ENCODE measurements at places on chromosomes 16 and 17.
A peak's percentile ranks its signal among the peaks of the same experiment; 100 is the strongest.

DNA sequence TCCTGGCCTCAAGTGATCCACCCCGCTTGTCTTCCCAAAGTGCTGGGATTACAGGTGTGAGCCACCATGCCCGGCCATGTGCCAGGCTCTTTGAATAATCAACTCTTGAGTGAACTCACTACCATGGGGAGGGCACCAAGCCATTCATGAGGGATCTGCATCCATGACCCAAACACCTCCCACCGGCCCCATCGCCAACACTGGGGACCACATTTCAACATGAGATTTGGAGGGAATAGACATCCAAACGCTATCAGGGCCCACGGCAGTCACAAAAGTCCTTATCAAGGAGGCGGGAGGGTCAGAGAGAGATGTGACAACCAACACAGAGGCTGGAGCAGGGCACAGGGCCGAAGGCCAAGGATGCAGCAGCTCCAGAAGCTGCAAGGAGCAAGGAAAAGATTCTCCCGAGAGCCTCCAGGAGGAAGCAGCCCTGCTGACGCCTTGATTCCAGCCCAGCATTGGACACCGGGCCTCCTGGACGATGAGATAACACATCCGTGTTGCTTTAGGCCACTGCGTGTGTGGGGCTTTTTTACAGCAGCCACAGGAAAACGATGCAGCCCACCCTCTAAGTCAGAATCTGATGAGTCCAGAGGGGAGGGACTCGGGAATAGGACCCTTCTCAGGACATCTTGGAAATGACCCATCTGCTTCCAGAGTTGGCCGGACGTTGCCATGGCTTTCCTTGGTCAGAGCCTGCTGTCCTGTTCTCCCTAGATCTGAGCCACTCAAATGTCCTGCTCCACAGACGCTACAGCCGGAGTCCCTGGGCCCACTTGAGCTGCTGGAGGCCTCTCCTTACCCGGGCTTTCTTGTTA lies 47.3 kb upstream of the CMIP start:
- no peak for DNase-seq

DNA sequence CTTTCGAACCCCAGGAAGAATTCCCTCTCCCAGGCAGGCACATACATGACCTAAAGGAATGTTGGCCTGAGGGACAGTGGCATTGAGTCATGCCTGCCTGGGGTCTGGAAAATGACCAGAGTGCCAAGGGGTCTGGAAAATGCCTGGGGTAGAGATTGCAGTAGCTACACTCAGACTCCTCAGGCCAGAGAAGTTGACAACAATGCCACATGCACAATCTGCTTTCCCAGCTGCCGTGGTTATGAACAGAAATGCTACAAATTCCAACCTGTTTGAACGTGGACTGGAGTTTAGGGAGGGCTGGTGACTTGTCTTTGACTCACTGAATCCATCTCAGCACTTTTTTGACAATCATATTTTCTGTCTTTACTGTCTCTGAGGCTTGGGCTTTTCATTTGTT lies 250.0 kb downstream of the ABCC12 start:
- no peak for DNase-seq

GRCh38 chr17:59669411-59669810 lies 37.8 kb downstream of the PTRH2 start:
- no peak for DNase-seq

DNA sequence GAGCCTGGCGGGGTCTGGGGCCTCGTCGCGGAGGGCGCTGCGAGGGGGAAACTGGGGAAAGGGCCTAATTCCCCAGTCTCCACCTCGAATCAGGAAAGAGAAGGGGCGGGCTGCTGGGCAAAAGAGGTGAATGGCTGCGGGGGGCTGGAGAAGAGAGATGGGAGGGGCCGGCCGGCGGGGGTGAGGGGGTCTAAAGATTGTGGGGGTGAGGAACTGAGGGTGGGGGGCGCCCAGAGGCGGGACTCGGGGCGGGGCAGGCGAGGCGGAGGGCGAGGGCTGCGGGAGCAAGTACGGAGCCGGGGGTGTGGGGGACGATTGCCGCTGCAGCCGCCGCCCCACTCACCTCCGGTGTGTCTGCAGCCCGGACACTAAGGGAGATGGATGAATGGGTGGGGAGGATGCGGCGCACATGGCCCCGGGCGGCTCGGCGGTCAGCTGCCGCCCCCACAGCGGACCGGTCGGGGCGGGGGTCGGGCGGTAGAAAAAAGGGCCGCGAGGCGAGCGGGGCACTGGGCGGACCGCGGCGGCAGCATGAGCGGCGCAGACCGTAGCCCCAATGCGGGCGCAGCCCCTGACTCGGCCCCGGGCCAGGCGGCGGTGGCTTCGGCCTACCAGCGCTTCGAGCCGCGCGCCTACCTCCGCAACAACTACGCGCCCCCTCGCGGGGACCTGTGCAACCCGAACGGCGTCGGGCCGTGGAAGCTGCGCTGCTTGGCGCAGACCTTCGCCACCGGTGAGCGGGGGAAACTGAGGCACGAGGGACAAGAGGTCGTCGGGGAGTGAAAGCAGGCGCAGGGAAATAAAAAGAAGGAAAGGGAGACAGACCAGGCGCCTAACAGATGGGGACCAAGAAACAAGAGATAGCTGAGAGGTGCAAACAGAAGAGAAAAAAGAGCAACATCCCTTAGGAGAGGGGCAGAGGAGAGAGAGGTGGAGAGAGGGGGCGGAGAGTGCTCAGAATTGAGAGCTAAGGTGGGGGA lies at the start of gene PNMT:
Gene PNMT, plus strand, starts transcription at position 509 of the 980 bp plus-strand sequence. Its CDS starts 23 bp downstream, at position 532.
- DNase-seq, result peak; percentile 48

- DNase-seq, result no peak
Observed at GRCh38 chr16:11170696-11171447, 85.1 kb downstream of the SOCS1 start.

GRCh38 chr16:86398622-86399021 lies 111.7 kb upstream of the FOXF1 start:
- DNase-seq, result no peak

DNA sequence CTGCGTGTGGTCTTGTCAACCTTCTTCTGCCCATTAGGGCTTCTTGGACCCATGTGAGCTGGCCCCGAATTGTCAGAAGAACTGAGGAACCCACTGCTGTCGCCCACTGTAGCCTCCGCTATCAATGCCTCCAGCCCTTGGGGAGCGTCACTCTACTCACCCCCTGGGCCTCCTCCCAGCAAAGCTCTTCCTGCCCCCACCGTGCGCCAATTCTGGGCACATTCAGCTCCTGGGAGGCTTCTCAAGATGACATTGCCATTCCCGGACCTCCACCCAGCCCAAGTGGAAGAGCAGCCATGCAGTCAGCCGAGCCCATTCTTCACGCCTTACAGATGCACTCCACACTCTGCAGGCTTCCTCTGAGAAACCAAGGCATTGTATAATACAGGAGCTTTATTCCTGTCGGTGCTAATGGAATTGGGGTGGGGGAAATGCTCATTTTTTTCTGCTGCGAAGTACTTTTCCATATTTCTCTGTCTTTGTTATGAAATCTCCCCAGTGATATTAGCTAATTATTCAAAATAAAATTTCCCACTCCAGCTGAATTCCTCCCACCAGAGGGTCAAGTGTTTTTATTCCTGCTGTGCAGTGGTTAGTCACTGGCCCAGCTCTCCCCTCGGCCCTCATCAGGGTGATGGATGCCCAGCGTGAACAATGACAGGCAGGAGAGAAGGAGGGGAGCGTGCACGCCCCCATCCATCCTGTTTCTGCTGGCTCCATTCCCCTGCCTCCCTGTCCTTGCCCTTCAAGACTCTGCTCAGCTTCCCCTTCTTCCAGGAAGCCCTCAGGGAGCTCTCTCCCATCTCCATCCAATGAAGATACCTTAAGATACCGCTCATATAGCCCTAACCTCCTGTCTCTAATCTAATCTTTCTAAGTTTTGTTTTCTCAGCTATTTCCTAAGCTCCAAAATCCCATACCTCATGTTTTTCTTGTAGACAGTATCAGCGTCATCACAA lies 87.7 kb downstream of the C16orf95 start:
- no peak for DNase-seq

- DNase-seq, result no peak
Observed at GRCh38 chr16:23504076-23504452, 6.2 kb downstream of the GGA2 start.

DNA sequence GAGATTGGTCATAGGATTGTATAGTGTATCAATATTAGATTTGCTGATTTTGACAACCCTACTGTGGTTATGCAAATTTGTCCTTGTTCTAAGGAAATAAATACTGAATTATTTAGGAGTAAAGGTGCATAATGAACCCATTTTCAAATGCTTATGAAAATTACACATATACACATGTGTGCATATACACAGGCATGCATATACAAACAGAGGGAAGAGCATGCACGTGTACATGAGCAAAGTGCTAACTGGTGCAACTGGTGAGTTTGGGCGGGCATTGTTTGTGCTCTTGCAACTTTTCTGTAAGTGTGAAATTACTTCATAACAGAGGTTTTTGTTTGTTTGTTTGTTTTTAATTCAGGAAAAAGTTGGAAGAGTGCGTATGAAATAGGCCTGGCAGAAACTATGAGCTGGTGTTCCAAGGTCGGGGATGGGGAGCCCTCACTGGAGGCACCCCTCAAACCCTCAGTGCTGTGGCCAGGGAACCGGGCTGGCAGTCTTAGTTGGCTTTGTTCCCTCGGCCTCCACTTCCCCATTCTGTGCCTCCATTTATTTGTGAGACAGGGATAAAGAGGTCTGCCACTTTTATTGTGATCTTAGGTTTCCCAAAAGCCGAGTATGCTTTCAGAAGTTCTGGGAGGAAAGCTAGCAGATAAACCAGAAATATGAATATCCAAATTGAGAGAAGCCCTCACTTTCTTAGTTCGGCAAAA lies 5.8 kb downstream of the DEXI start:
- DNase-seq, result no peak

GRCh38 chr17:74740641-74741387 lies 3.8 kb downstream of the RAB37 start:
- DNase-seq, result no peak

- DNase-seq, result no peak
Observed at GRCh38 chr17:34886831-34887230, 74.4 kb downstream of the CCT6B start.

DNA sequence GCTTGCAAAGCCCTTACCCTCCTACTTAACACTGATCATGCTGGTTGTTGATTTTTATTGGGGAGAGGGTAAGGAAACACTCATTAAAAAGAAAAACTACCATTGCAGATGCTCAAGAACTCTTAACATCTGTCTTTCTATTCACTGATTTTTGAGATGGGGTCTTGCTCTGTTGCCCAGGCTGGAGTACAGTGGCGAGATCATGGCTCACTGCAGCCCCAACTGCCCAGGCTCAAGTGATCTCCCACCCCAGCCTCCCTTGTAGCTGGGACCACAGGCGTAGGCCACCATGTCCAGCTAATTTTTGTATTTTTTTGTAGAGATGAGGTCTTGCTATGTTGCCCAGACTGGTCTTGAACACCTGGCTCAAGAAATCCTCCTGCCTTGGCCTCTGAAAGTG lies 14.5 kb downstream of the EMC8 start:
- no peak for DNase-seq

GRCh38 chr17:2102931-2103809 lies 48.3 kb downstream of the HIC1 start:
- no peak for DNase-seq

- no peak for DNase-seq
Observed at GRCh38 chr17:40373324-40373723, 8.8 kb upstream of the GJD3 start.

DNA sequence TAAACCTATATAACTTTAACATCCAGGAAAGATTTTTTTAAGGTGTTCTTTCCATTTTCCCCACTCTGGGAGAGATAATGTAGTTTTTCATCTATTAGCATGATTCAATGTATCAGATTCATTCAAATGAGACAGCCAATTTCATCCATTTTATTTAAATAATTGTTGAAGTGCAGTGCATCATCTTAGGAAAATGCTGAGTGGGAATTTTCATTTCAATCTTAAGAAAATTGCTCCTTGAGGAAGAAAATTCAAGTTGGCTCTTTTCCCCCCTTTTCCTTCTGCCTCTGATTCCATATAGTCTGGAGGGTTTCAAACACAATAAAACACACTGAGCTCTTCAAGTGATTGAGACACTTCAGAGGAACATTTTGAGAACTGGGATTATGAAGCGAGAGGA lies 3.4 kb upstream of the KCNJ16 start:
- no peak for DNase-seq

- no peak for DNase-seq
Observed at GRCh38 chr17:55727275-55727674, 4.6 kb upstream of the TMEM100 start.

DNA sequence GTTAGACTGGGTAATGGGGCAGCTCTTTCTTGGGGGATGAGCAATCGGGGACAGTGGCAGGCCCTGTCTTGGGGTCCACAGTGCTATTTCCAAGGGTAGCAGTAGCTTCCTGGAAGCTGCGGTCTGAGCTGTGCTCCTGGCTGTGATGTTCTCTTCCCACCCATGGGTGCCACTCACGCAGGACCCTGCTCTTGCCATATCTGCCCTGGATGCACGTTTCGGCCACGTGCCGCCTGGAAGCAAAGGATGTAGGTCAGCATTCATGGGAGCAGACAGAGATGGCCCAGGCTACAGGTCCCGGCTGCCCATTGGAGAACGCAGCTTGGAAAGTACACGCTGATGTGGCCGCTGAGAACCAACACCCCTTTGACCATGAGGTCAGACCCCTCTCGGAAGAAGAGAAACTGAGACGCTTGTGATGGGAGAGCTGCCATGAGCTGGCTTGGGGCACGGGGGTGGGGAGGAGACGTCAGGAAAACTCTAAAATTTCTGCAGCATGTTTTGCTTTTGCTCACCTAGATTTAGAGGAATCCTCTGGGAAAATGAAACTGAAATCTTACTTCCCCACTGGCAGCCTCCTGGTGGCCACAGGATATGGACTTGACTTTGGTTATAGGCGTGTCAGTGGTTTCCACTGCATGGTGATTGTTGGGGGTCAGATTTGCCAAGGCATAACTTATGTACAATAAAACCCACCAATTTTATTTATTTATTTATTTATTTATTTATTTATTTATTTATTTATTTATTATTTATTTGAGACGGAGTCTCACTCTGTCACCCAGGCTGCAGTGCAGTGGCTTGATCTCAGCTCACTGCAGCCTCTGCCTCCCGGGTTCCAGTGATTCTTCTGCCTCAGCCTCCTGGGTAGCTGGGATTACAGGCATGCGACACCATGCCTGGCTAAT lies 36.2 kb upstream of the IRF8 start:
- DNase-seq, result no peak

GRCh38 chr17:8580952-8581658 lies 49.4 kb downstream of the MYH10 start:
- DNase-seq, result no peak

- no peak for DNase-seq
Observed at GRCh38 chr16:28609631-28610594, at the start of gene SULT1A1. Gene SULT1A1, minus strand, starts transcription at chr16:28610044. Its CDS starts 1,189 bp downstream, at chr16:28608855.

DNA sequence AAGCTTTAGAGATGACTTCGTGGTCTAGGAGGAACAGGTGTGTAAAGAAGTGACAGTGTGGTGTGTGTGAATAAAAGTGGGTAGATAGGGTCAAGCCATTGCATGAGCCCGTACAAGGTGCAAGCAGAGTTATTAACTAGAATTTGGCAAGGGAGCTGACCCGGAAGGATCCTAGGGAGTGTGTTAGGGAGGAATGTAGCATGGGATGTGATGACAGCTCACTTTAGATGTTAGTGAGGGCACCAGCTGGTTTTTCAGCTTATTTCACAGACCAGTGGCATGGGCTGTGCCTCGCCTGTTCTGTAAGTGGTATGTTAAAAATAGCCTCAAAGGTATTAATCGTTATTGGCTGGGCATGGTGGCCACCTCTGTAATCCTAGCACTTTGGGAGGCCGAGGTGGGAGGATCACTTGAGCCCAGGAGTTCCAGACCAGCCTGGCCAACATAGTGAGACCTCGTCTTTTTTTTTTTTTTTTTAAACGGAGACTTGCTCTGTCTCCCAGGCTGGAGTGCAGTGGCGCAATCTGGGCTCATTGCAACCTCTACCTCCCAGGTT lies 8.3 kb downstream of the ANKRD40CL start:
- no peak for DNase-seq

- DNase-seq, result no peak
Observed at GRCh38 chr16:54933281-54934011, 2.8 kb downstream of the IRX5 start.

Measured in stimulated activated CD8-positive, alpha-beta memory T cell treated with anti-CD3 and anti-CD28 coated beads, Interleukin-4, amount 100 ng/mL, for 1 hour (primary cell).